ENCODE measurements at places on chromosomes 4 and X.

DNA sequence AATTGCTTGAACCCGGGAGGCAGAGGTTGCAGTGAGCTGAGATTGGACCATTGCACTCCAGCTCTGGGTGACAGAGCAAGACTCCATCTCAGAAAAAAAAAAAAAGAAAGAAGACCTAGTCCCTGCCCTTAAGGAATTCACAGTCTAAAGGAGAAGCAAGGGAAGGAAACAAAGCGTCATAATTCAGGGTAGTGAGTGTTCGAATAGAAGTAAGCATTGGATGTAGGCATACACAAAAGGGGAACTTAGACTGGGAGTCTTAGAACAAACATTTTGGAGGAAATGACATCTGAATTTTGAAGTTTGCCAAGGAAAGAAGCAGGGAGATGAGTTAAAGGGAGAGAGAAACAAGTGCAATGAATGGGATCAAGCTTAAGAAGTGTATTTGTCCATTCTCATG, 32.4 kb downstream of the PPM1K start:
- no peak for DNase-seq

- DNase-seq: no peak
Observed at GRCh38 chr4:58738375-58738774, 1628.2 kb upstream of the IGFBP7 start.

- no peak for DNase-seq
Observed at GRCh38 chrX:123846577-123847038, 13.2 kb upstream of the XIAP start.

- no peak for DNase-seq
Observed at GRCh38 chr4:71841336-71841735, 57.5 kb upstream of the GC start.

DNA sequence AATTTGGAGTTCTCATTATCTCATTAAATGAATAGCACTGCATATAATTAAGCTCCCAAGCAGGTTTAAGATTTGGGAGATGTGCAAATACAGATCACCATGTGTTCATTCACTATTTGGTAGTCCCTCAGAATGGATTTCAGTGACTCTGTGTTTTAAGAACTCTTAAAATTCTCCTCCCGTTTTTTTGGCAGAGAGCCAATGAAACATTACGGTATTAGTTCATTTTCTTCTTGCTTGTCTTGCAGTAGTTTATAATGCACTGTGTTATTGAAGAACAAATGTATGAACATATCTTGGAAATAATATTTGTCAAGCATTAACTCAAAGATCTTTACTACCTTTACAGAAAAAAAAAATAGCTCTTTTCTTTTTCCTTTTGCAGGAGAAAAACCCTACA, 32.7 kb downstream of the KLF3 start:
- DNase-seq: no peak

- no peak for DNase-seq
Observed at GRCh38 chr4:10007793-10008608, 13.3 kb downstream of the SLC2A9 start.

GRCh38 chrX:9646471-9647224, 119.0 kb downstream of the GPR143 start:
- no peak for DNase-seq

GRCh38 chr4:173466101-173466500, 63.9 kb downstream of the HAND2 start:
- DNase-seq: no peak

- no peak for DNase-seq
Observed at GRCh38 chrX:110242371-110242770, 75.5 kb downstream of the AMMECR1 start.

GRCh38 chr4:182923366-182923765, 6.2 kb upstream of the DCTD start:
- DNase-seq: no peak

DNA sequence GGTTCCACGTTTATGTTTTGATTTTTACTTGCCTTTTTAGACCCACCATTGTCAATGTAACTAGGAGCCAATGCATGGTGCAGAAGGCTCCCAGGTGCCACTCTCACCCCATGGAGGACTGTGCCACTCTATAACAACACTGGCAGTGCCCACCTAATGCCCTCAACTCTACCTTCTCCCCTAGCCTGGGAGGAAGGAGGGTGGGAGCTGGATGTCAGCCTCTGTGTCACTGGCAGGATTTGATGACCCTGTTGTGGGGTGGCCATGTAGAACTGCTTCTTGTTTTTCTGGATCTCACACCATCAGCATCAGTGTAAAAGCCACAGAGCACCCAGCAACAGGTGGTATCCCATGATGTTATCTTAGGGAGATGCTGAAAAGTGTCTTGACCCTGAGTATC, 13.7 kb upstream of the ADH1B start:
- DNase-seq: no peak

GRCh38 chr4:167730769-167731168, 361.6 kb upstream of the ANXA10 start:
- no peak for DNase-seq

- no peak for DNase-seq
Observed at GRCh38 chr4:41815473-41815872, 66.9 kb upstream of the PHOX2B start.

- no peak for DNase-seq
Observed at GRCh38 chrX:72238183-72238582, 644 bp downstream of the ERCC6L start.

GRCh38 chrX:107672955-107673378, 44.7 kb downstream of the PRPS1 start:
- DNase-seq: peak; percentile 86

GRCh38 chr4:17718471-17718870, 63.0 kb downstream of the FAM184B start:
- no peak for DNase-seq

GRCh38 chr4:16119981-16120380, 36.2 kb upstream of the PROM1 start:
- no peak for DNase-seq

DNA sequence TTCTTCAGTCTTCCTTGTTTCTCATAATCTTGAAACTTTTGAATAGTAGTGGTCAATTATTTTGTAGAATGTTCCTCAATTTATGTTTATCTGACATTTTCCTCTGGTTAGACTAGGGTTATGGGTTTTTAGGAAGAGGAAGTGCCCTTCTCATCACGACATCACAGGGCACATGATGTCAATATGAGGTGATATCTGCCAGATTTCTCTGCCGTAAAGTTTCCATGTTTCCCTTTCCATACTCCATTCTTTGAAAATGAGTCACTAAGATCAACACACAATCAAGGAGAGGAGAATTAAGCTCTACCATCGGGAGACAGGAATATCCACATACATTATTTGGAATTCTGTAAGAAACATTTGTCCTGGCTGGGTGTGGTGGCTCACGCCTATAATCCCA, 28.4 kb downstream of the RP2 start:
- no peak for DNase-seq

DNA sequence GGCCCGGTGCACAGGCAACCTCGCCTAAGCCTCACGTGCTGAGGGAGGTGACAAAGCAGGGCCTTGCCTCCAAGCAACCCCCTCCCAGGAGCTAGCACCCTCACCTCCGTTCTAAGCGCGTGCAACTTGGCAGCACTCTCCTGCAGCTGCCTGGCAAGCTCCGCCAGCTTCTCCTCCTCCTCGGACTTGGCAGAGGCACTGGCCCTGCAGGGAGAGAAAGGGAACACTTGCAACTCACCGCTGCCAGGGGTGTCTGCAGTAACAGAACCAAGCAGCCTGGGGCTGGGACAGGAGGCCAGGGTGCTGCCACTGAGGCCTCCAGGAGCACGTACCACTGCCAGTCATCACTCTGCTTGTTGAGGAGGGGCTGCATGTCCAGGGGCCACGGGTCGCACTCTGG, 10.3 kb upstream of the TREX2 start:
- DNase-seq: no peak

DNA sequence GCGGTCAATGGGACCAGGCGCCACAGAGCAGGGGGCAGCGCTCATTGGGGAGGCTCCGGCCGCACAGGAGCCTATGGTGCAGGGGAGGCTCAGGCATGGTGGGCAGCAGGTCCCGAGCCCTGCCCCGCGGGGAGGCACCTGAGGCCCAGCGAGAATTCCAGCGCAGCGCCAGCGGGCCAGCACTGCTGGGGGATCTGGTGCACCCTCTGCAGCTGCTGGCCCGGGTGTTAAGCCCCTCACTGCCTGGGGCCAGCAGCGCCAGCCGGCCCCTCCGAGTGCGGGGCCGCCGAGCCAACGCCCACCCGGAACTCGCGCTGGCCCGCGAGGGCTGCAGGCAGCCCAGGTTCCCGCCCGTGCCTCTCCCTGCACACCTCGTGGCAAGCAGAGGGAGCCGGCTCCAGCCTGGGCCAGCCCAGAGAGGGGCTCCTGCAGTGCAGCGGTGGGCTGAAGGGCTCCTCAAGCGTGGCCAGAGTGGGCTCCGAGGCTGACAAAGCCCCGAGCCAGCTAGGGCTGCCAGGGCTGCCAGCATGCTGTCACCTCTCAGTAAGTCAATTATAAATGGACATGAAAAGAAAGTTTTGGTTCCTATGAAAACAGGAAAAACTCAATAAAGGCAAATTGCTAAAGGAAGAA, 14.5 kb downstream of the FAM184B start:
- no peak for DNase-seq

DNA sequence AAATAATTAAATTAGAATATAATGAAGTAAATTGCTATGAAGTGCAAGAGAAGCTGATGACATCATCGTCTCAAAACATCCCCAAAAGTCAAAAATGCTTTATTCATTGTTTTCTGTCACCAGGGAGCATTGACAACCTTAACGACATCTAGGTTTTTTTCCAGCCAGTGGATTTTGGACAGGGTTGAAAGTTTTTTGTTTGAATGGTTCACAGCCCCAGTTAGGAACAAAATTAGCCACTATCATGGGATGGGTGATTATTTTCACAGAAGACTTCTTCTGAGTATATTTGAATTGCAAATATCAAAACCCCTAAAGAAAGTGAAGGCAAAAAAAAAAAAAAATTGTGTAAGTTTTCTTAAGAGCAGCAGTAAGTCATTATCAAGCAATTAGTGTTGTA, 826.1 kb downstream of the STPG2 start:
- DNase-seq: no peak

- DNase-seq: no peak
Observed at GRCh38 chr4:134510544-134510943, 309.0 kb upstream of the PABPC4L start.

DNA sequence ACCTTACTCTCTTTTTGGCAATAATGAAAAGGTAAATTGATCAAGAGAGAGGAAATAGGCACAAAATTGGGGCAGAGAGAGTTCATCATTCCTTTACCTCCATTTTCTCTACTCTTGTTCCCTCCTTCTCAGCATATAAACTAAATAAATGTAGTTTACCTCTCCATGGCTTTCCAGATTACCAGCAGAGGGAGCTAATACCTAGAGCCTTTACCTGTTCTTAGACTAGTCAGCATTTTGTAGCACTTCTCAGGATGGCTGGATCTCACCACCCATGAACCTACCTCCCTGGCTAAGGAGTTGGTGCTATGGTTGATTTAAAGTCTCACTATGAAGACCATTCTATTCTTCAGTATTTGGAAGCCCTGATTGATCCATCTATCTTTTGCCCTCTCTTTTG, 15.7 kb downstream of the OFD1 start:
- DNase-seq: peak; percentile 61

DNA sequence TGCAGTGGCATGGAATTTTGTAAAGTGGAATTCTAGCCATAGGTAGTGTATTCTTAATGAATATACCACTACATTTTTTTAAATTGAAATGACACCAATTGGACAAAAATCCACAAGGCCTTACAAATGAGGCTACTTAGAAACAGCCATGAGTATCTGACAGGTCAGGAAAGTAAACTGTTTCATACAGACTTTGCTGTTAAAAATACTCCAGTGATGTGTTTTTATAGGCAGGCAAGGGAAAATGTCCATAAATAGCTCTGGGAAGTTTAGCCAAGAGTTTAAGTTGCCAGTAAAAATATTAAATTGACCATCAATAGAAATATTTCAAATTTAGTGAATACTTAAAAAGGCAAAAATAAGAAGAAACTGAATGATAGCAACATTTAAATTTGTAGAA, 41.8 kb upstream of the PDLIM5 start:
- DNase-seq: no peak

- no peak for DNase-seq
Observed at GRCh38 chr4:47505666-47506065, 20.6 kb downstream of the ATP10D start.

DNA sequence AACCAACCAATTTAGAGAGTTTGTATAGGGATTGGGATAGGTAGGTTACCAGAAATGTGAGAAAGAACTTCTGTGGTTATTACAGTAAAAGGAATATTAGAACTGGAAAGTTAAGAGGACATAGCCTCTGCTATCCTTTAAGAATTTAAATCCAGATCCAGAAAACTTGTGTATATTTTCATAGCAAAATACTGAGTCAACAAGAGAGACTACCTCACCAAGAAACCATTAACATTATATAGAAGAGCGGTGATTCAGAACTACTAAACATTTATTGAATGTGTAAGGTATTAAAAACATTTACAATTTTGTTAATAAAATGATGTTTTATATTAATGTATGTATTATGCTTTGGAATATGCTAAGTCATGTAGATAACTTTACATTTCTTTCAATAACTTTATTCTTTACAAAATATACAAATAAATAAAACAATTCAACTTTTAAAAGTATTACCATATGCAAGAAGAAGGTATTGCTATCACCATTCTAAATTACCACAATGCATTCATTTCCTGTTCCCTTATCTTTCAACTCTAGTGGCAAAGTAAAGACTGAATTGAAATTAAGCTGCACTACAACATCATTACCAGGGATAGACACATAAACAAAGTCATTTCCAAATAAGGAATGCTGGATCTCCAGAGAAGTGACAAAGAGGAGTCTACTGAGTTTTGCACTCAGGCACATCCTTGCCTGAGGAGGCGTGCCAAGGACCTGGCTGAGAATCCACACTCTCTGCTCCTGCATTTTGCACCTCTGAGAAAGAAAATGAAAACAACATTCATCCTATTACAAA, 6.1 kb upstream of the BDH2 start:
- DNase-seq: no peak

- DNase-seq: peak; percentile 55
Observed at GRCh38 chr4:169225058-169225751, 45.6 kb downstream of the SH3RF1 start.

DNA sequence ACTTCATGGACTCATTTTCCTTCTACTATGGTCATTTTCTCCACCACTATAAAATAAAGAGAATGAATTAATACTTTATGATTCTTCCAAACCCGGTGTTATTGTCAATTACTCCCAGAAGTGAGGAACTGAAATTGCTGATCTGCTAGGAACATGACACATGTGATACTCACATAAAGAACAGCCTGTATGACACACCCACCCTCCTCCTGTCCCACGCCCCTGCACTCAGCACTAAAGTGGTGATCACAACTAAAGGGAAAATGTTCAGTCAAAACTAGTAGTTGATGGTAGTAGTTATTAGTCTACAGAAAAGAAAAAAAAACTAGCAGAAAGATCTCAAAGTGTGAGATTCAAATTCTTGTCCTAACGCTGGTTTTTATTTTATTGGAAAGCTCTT, 1508.3 kb downstream of the RAPGEF2 start:
- no peak for DNase-seq

GRCh38 chr4:87033902-87034301, 99.1 kb downstream of the AFF1 start:
- DNase-seq: no peak

DNA sequence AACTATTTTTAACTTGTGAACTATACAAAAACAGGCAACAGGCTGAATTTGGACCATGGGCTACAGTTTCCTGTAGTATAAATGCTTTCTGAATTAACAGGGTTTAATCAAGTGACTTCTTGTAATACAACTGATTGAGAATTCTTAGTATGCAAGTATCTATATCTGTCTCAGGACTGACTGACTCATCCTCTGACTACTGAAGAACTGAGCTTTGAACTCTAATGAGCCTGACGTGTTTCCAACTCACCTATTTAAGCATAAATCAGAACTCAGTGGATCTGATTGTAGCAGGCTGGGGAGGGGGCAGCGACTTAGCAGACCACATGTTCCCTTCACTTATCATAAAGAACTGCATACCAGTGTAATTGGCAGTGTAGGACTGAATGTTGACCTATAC, 7.8 kb downstream of the SPATA4 start:
- DNase-seq: no peak

All from SW480 (cell line).